SK-MEL-5 (cell line): ENCODE measurements at places on chromosomes 5 and 9. TPM values are rescaled to one million over a fixed set of nuclear protein-coding genes. Genes with fewer than 3 reads are reported as not detected.
A peak's percentile ranks its signal among the peaks of the same experiment; 100 is the strongest.

DNA sequence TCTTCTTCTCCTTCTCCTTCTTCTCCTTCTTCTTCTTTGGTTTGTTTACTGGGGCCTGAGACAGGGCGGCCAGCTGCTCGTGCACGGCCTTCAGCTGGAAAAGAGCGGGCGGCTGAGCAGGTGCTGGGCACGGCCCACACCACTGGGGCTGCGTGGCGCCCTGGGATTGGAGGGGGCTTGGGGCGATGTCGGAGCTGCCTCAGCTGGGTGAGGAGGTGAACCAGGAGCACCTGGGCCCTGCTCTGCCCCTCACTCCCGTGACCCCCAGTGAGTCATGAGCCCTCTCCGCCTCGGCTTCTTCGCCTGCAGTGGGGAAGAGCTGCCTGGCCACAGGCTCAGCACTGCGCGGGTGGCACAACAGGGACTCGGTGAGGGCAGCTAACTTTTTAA is 14.9 kb downstream of the BRD3OS start:
- DNase-seq, result no peak

- DNase-seq, result no peak
These were observed 237.0 kb downstream of the PAPPA start for GRCh38 chr9:116390303-116391228.

- no peak for DNase-seq
These were observed 353.5 kb downstream of the NDUFS4 start for GRCh38 chr5:53913941-53914340.

DNA sequence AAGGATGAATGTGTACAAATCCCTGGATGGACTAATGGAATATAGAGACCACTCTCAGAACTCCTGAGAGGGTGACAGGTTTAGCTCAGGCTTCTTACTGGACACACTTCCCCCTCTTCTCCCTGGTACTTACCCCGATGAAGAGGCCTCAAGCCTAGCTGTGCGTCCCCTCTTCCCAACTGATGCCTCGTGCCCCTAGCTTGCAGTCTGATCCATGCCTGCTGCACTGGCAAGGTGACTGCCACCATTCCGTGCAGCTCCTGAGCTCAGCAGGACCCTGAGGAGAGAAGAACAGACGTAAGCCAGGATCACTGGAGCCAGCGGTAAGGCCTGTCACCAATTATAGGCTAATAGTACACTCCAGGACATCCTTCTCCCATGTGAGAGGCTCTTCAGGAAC is 5.5 kb upstream of the STOML2 start:
- no peak for DNase-seq

- DNase-seq, result no peak
These were observed 60.7 kb downstream of the TAF11L14 start for GRCh38 chr5:17694914-17695313.

DNA sequence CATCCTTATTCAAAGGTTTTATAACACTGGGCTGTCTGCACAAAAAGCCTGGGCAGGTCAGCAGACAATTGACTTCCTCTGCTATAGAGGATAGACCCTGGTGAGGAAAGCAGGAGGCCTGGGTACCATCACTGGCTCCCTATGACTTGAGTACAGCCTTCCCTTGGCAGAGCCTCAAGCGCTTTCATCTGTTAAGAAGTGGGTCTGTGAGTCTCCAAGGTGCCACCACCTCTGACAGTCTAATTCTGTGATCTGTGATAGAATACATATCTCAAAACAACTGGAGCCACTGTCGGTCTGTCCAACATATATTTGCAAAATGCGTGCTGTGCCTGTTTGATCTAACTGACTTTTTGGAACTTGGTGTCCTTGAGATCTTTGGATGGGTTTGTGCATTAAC is 52.2 kb downstream of the C9orf152 start:
- DNase-seq, result no peak

- no peak for DNase-seq
These were observed 75.2 kb downstream of the ZNF608 start for GRCh38 chr5:124671193-124671592.

DNA sequence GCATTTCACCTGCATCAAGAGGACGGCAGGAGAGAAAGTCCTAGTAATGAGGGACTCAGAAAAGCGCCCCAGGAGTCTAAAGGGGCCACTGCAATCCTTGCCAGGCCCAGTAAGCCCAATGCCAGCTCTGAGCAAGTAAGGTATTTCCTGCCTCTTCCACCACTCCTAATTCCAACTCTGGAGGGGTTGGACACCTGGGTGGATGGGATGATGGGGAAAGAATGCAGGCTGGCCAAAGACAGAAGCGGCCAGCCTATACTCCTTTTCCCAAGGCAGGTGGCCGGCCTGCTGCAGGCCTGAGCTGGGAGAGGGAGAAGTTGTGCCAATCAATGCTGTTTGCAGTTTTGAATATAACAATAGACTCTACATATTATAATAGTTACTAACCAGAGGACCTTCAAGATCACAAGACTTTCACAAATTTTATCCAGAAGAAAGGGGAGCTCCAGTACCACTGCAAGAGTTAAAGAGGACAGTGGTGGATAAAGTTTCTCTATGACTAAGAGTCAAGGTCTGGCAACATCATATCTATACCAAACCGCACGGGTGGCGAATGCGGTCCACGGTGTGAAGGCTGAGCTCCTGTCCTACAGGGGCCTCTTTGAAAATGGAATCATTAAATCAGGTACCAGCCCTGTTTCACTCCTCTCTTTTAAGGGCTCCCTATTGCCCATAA is 115.0 kb upstream of the TBC1D2 start:
- no peak for DNase-seq

GRCh38 chr9:109775516-109775915 is 4.5 kb upstream of the PALM2AKAP2 start:
- DNase-seq, result no peak

DNA sequence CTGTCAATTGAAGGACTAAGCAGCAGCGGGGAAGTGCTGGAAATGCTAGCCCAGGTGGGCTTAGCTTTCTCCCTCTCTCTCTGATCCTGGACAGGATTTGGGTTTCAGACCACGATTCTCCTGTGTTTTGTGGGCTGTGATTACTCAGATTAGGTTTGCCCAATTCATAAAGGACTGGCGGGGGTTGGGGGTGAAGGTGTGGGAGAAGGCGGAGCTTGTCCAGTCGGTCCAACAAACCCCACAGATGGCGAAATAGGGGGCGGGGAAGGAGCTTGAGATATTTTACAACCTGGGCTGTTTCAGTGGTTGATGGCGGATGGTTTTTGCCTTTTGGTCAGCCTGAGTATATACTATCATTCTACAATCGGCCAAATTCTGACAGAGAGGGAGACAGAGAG is 35.2 kb downstream of the PCDHAC2 start:
- no peak for DNase-seq

- no peak for DNase-seq
These were observed 212.6 kb upstream of the TARS1 start for GRCh38 chr5:33228149-33228548.

DNA sequence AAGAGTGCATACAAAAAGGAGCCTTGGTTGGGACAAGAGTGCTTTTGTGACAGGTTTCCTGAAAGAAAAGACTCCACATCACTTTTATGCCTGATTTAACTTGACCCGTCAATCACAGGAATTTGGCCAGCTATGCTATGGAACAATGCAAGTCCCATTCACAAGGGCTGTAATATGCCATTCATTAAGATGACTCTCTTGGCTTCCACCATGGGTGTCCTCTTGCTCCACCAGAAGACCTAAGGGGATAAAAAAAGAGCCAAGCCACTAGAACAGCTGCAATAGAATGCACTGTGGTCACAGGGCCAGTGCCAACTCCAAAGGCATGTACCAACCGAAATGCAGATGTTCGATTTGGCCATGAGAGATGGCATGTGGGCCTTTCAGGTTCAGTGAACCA is 480.1 kb upstream of the MPDZ start:
- DNase-seq, result no peak

DNA sequence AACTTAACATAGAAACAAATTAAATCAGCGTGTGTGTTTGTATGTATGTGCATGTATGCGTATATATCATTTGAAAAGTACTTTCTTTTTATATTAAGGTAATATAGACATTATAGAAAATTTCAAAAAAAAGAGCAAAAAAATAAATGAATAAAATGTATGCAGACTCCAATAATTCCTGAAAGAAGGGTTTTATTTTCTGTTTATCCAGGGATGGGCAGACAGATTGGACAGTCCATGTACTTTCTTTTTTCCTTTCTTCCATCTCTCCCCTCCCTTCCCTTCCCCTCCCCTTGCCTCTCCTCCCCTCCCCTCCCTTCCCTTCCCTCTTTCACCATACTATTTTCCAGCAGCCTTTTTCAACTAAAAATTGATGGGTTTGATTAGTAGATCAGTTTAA is 123.8 kb downstream of the SGCD start:
- DNase-seq, result no peak

DNA sequence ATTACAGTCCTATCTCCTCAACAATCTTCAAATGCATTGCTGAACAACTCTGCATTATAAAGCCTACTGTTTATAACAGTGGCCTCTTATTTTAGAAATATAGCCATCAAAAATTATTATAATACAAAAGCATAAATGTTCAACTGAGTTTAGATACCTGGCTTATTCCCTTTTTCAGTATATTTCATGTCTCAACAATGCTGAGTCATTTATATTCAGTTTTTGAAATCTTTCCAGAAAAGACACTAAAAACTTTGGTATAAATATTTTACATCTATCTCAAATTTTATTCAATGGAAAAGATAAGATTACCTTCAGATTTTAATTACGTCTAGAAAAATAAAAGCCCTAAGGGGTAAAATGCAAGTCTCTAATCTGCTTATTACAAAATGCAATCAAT is 37.9 kb downstream of the LURAP1L start:
- no peak for DNase-seq

DNA sequence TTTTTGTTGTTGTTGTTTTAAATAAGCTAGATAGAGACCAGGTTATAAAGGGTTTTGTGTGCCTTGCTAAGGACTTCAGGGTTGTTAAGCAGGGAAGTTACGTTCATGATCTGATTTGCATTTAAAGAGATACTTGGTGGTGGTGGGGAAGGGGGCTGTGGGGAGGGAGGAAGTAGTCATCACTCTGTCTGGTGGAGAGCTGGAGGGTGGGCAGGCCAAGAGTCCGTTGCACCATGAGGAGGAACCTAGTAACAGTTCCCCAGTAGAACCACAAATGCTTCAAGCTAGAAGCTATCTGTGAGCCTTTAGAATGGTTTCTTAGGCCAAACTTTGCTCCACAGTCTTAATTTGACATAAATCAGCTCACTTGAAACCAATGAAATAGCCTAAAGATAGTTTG is 18.7 kb upstream of the ROPN1L start:
- DNase-seq, result no peak

DNA sequence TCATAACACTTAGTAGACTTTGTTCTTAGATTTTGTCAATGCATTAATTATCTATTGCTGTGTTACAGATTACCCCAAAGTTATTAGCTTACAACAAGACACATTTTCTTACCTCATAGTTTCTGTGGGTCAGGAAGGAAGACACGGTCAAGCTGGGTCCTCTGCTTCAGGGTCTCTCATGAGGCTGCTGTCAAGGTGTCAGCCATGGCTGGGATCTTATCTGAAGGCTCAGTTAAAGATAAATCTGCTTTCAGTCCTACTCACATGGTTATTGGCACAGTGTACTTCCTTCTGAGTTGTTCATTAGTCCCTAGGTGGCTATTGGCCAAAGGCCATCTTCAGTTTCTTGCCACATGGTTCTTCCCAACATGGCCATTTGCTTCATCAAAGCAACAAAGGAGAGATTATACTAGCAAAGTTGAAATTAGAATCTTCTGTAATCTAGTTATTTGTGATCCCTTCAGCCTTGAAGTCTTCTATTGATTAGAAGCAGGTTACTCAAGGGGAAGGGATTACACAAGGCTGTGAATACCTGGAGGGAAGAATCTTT is 25.2 kb downstream of the TDRD7 start:
- DNase-seq, result peak; percentile 34

GRCh38 chr5:66354422-66354821 is 210.3 kb downstream of the SREK1 start:
- DNase-seq, result no peak

- no peak for DNase-seq
These were observed 957 bp downstream of the PRELID1 start for GRCh38 chr5:177304392-177305119.

DNA sequence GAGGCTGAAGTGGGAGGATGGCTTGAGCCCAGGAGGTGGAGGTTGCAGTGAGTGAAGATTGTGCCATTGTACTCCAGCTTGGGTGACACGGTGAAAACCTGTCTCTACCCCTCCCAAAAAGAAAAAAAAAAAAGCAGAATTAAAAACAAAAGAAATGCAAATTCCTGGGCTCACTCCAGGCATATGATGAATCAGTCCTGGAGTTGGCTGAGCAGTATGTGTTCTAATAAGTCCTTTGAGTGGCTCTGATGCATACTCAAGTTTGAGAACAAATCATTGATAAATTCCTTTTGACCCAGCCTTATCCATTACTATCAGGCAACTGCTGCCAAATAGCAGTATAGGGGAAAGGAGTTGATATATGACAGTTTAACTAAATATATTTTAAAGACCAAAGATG is 28.3 kb downstream of the UHRF2 start:
- no peak for DNase-seq

GRCh38 chr5:127094161-127094814 is 21.0 kb upstream of the C5orf63 start:
- peak; percentile 94 for DNase-seq

DNA sequence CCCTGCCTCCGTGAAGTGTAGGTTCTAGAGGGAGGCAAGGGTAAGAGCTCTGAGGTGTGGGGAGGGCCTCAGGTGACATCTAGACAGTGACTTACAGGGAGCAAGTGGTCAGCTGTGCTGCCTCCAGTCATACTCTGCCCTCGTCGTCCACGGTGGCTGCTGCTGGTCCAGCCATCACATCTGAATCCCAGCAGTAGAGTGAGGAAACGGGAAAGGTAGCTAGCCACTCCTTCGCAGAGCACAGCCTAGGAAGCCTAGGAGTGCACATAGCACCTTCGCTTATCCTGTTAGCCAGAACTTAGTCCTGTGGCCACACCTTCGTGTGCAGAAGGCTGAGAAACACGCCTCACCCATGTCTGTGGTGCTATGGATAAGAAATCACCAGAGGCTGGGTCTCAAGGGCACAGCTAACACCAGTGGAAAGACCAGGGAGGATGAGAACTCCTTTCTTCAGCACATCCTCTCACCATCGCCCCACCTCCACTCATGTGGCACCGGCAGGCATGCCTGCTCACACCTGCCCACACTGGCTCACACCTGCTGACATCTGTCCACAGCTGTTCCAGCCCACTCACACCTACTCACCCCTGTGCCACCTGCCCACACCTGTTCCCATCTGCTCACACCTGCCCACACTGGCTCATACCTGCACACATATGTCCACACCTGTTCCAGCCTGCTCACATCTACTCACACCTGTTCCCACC is 44.5 kb upstream of the SLC6A19 start:
- no peak for DNase-seq

- no peak for DNase-seq
These were observed 108.7 kb downstream of the MUSK start for GRCh38 chr9:110777196-110777875.

- no peak for DNase-seq
These were observed 105.0 kb upstream of the FAM120A start for GRCh38 chr9:93346231-93347112.

Gene CCDC152
- 0.45 and 0.92 TPM in 2 replicates for total RNA-seq

Gene ESM1
- not detected in 2 replicates for total RNA-seq

Gene PCDHGA11
- total RNA-seq, result 0.21 and 0.58 TPM in 2 replicates

Gene SPOCK1
- total RNA-seq, result 23.4 and 26.0 TPM in 2 replicates

Gene CENPK
- total RNA-seq, result 25.5 and 28.2 TPM in 2 replicates

Gene JADE2
- 21.8 and 23.6 TPM in 2 replicates for total RNA-seq

Gene FCHO2
- 6.7 and 9.7 TPM in 2 replicates for total RNA-seq

Gene RCL1
- 17.6 and 21.5 TPM in 2 replicates for total RNA-seq

Gene C9orf50
- not detected in 2 replicates for total RNA-seq

Gene TBC1D2
- 1.5 and 2.0 TPM in 2 replicates for total RNA-seq

Gene HSPA4
- 315 and 337 TPM in 2 replicates for total RNA-seq

Gene NUTM2G
- not detected in 2 replicates for total RNA-seq

Gene ARSI
- not detected in 2 replicates for total RNA-seq

Gene SH3RF2
- 0.51 and 0.77 TPM in 2 replicates for total RNA-seq

Gene BAAT
- total RNA-seq, result 0.53 and 0.85 TPM in 2 replicates

Gene GRIN3A
- not detected in 2 replicates for total RNA-seq
